ENCODE measurements at places on chromosomes 6 and 20. TPM values are rescaled to one million over a fixed set of nuclear protein-coding genes. Genes with fewer than 3 reads are reported as not detected.

Gene PROKR2
- polyA plus RNA-seq: not detected

Gene SIRT5
- polyA plus RNA-seq: 19.5 TPM

Gene OR2B6
- polyA plus RNA-seq: not detected

Gene RPRD1B
- 36.1 TPM for polyA plus RNA-seq

Gene CALHM6
- 4.5 TPM for polyA plus RNA-seq

Gene MACROD2
- 13.3 TPM for polyA plus RNA-seq

Gene SLPI
- polyA plus RNA-seq: not detected
